ENCODE measurements at places on chromosomes 11 and 22.

GRCh38 chr11:100545970-100546369, 141.1 kb upstream of the ARHGAP42 start:
- no peak for DNase-seq

DNA sequence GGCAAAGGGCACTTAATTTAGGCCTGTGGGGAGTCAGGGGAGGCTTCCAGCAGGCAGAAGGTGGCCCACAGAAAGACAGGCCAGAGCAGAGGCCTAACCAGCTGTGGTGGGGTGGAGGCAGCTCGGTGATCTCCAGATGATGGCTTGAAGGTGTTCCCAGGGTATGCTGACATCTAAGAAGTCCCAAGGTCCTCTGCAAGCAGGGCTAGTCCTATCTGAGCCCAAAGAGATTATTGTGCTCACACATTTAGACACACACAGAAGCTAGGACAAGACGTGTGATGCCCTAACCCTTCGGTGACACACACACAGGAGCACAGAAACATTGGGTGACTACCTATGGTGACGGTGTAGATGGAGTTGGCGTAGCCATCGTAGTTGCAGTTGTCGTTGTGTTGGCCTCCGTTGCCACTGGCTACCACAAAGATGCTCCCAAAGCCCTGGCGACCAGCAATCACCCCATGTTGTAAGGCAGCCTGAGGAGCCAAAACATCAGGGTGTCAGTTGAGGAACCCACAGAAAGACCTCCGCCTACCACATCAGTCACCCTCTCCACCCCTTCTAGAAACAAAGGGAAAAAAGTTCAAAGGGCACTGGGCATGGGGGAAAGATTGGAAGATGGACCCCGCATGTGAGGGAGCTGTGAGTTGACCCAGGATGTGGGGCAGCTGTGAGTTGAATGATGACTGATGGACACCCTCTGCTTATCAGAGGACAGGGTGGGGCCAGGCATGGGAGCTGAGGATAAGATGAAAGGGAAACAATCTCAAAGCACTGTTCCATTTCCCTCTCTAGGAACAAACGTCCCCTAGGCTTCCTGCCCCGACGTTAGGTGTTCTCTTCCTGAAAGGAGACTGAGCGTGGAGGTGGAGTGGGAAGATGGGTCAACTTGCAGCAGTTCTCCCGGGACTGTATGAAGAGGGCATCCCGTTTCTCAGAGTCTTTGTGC, 7.9 kb downstream of the PCSK7 start:
- DNase-seq = no peak

GRCh38 chr22:49574205-49574880, 253.3 kb downstream of the BRD1 start:
- no peak for DNase-seq

GRCh38 chr11:96001037-96001436, 77.1 kb upstream of the MTMR2 start:
- no peak for DNase-seq

GRCh38 chr11:44018127-44018521, 29.7 kb upstream of the ACCSL start:
- DNase-seq = no peak

- no peak for DNase-seq
These were observed 1002.7 kb downstream of the BRD1 start for GRCh38 chr22:48824712-48825651.

DNA sequence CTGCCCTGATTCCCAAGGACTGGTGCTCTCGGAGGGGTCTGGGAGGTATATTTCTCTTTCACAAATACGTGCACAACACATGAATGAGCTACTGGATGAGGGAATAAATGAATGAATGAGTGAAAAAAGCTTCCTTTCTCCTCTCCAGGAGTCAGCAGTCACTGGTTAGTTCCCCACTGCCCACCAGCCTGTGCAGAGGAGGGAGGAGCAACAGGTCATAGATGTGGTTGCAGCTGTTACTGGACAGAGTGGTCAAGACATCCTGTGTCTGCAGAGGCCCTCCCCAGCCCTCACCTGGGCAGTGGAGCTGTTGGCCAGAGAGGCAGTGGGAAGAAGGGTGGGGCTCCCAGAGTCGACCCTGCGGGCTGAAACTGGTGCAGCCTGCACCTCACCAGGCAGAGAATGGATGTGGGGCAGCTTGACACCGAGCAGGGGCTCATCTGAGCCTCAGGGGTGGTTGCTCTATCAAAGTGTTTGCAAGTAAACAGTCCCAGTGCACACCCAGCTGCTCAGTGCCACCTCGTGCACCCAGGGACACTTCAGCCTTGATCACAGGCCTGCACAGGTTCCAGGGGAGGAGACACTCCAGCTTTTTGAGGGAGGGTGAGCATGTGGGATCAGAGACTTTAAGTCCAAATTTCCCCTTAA, 1.4 kb upstream of the VPREB1 start:
- DNase-seq = no peak

GRCh38 chr11:216081-216974, 8.8 kb downstream of the RIC8A start:
- DNase-seq = no peak

DNA sequence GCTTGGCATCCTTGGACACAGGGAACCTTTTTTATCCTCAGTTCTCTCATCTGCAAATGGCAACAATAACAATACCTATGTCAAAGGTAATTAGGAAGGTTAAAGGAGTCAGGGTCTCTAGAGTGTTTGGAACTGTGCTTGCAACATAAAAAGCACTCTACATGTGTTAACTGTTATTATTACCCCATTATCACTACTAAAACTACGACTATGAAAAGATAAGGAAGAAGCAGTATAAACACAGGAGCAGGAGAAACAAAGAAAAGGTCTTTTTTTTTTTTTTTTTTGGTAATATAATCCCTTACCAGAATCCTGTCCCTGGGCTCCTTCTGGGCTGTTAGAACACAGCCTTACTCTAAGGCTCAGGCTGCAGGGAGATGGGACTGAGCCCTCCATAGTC, 348.2 kb downstream of the CADM1 start:
- DNase-seq = no peak

GRCh38 chr11:10208131-10208575, 85.9 kb downstream of the SBF2 start:
- DNase-seq = no peak

DNA sequence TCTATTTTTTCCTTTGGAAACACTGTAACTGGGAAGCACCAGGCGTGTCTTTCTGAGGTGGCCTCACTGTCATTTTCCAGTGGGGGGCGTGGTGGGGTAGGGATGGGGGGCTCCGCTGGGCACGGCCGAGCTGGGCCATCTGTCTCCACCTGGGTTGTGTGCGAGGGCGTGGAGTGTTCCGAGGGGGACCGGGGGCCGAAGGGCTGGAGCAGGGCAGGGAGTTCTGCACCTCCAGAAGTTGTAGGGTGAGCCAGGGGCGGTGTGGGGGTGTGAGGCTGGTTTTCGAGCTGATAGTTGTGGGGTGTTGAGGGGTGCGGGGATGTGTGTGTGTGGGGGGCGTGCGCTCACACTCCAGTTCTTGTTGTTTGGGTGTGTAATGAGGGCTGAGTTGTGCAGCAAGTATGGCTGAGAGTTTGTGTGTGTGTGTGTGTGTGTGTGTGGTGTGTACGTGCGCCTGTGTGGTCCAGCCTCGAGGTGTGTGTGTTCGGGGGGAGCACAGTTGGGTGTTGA, 10.8 kb downstream of the YPEL4 start:
- DNase-seq = peak; percentile 22

- peak; percentile 87 for DNase-seq
These were observed at the start of gene DGCR6L for GRCh38 chr22:20319745-20320658. DGCR6L (minus strand) TSS chr22:20320060; CDS start chr22:20319988, 72 bp downstream.

DNA sequence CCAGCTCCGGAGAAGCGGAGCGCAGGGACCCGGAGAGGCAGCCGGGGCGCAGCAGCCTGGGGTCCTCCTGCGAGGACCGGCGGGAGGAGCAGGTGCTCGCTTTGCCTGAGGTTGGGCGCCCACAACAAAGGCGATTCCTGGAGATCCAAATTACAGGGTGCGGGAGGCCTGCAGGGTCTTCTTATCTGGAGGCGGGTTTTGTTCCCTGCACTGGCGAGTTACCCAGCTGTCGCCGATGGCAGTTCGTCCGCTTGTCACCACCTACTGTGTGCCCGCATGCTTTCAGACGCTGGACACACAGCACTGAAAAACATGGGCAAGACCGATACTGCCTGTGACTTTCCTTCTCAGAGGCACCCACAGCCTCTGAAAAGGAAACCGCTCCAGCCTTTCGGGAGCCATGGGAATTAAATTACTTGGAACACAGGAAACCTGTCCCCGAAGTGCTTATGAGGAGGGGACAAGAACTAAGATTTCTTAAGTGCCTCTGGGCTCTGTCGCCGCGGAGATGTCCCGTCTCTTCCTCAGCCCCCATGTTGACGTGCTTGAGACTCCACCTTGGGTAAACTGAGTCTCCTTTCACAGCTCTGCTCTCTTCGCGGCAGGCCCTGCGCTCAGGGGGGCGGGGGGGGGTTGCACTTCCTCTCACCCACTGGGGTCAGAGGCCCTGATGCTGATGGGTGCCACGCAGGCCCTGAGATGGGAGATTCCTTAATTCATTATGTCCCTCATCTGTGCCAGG, 1.3 kb upstream of the ZFTA start:
- DNase-seq = no peak

DNA sequence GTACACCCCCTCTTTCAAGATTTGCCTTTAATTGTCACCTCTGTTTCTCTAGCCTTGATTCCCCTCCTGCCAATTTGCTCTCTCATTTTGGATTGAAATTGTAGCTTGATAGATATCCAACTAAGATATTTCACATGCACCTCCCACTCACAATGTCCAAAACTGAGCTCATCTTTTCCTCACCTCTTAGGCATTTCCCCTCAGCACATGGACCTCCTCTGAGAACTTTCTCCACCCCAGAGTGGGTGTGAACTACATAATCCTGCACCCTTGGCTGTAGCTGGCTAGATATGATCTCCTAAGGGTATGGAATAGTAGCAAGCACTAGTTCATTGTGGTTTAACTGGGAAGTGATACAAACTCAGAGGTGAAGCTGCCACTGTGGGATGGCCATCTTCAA, 91.5 kb upstream of the SESN3 start:
- peak; percentile 61 for DNase-seq

DNA sequence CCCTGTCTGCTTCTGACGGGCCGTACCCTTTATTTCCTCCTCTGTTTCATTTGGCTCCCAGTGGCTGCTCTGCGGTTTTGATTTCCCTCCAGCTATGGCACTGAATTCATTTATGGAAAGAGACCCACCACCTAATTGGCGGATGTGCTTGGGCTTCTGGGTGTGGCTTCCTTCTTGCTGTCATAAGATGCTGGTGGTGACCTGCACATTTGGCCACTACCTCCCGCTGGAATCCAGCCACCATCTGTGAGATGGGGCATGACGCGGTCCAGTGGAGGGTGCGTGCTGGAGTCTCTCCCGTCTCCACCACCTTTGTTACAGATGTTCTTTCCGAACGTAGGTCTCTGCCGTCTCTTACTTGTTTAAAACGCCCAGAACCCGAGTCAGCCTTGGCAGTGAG, 47.7 kb upstream of the FADD start:
- DNase-seq = no peak

DNA sequence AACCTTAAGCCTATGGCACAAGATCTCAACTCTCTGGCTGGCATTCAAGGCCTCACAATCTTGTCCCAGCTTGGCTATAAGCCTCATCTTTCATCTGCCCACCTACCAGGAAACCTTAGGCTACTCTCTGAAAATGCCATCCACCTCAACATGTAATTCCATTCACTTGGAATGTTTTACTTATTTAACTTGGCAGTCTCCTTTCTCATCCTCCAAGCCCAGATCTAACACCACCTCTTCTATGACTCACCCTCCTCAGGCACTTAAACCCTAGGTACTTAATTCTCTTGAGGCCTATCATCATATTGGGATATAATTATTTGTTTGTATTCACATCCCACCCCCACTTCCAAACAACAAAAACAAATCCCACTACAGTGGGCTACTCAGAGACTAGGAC, 15.0 kb downstream of the POGLUT3 start:
- DNase-seq = no peak

DNA sequence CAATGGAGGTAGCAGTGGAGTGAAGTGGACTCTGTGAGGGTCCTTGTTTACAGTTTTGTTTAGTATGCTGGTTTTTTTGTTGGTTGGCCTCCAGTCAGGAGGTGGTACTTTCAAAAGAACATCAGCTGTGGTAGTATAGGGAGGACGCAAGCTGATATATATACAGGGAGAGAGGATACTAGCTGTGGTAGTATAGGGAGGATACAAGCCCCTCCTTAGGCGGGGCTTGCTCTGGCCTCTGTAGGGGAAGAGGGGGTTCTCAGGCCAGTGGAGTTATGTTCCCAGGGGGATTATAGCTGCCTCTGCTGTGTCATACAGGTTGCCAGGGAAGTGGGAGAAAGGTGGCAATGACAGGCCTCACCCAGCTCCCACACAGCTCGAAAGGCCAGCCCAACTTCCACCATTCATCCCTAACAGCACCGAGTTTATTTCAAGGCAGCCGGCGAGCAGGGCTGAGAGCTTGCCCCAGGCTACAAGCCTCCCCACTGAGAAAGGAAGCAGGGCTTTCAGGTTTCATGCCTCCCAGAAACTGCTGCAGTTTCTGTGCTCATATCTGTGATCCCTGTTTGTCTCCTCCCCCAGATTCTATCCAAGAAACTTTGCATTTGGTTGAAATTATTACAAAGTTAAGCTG, 10.4 kb downstream of the OR52E6 start:
- no peak for DNase-seq

DNA sequence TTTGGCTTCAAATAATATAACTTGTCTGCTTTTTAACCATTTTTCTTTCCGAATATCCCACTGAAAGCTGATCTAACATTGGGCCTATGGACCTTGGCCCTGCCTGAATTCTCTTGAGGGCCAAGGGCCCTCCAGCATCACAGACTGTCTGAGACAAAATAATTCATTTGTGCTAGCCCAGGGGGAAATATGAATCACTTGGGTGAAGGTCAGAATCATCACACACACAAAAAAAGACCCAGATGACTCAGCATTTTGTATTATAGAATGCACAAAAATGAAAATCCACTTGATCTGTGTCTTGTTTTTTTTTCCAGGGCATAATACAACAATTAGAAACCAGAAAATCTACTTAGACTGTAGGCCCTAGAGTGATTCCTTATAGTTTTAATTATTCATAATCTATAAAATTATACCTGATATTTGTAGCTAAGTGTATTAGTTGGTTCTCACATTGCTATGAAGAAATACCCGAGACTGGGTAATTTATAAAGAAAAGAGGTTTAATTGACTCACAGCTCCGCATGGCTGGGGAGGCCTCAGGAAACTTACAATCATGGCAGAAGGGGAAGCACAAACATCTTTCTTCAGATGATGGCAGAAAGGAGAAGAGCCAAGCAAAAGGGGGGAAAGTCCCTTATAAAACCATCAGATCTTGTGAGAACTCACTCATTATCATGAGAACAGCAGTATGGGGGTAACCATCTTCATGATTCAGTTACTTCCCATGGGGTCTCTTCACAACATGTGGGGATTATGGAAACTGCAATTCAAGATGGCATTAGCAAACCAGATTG, 15.6 kb upstream of the RDX start:
- peak; percentile 64 for DNase-seq

GRCh38 chr11:91263496-91264365, 960.9 kb upstream of the FAT3 start:
- no peak for DNase-seq

GRCh38 chr11:112167145-112167544, at the start of gene TEX12:
TEX12 (plus strand) TSS chr11:112167372; CDS start chr11:112169269, 1,897 bp downstream.
- no peak for DNase-seq

- no peak for DNase-seq
These were observed 7.1 kb downstream of the INPPL1 start for GRCh38 chr11:72231396-72232259.

- DNase-seq = peak; percentile 91
These were observed 35.9 kb upstream of the HORMAD2 start for GRCh38 chr22:30044369-30044768.
